ENCODE measurements at places on chromosomes 6 and 20. TPM values are rescaled to one million over a fixed set of nuclear protein-coding genes. Genes with fewer than 3 reads are reported as not detected.

DNA sequence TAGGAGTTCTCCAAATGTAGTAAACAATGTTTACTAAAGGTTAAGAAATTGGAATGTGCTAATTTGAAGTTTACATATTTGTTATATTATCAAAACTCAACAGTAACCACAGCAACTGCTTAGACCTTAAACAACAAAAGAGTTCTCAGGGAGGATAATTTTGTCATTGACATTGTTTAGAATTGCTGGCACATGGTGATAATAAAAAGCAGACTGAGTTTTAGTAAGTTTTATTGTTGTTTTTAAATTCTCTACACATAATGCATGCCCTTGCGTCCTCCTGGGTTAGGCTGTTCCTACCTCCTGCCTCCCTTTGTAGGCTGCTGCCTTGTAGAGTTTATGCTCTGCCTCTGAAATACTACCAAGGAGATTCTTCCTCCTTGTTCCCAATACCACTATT is 28.7 kb downstream of the LAMA4 start:
- no peak for DNase-seq

GRCh38 chr6:41642090-41642959 is 4.1 kb downstream of the MDFI start:
- DNase-seq = no peak

DNA sequence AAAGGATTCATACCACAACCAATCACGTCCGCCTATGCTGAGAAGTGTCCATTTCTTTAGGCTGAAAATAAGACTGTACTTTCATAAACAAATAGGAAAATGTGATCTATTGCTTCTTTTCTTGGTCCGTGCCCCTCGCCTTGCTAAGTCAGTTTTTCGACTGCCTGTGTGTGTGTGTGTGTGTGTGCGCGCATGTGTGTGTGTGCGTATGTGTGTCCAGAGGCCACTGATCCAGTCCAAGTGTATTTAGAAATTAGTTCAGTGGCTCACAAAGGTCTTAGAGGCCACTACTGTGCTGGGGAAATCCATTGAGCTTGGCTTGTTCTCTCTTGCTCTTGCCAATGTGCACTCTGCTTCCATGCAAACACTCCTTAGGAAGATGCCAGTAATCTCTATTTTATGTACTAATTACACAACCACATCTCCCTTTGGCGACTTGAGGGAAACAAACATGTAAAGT is 50.5 kb downstream of the SLC22A23 start:
- DNase-seq = no peak

GRCh38 chr6:54142889-54143519 is 31.8 kb downstream of the MLIP start:
- DNase-seq = no peak

- DNase-seq = no peak
These were observed 119.2 kb downstream of the ANKRD60 start for GRCh38 chr20:58109126-58109880.

DNA sequence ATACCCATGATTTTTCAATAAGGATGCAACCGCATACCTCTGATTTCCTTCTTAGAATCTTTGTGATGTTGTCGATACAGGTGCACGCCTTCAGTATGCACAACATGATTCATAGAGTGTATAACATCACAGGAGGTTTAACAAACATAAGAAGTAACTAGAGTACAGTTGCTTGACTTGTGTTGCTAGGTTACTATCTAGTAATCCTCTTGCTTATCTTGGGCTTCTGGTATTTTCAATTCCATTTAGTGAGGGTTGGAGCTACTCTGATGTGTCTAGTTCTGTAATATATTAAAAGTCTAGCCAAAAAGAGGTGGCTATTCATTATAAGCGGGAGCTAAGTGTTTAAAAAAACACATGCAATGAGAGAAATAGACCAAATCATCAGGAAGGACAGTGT is 85.5 kb upstream of the TENT5A start:
- DNase-seq = no peak

- no peak for DNase-seq
These were observed 50.1 kb upstream of the SMOC2 start for GRCh38 chr6:168390749-168391420.

DNA sequence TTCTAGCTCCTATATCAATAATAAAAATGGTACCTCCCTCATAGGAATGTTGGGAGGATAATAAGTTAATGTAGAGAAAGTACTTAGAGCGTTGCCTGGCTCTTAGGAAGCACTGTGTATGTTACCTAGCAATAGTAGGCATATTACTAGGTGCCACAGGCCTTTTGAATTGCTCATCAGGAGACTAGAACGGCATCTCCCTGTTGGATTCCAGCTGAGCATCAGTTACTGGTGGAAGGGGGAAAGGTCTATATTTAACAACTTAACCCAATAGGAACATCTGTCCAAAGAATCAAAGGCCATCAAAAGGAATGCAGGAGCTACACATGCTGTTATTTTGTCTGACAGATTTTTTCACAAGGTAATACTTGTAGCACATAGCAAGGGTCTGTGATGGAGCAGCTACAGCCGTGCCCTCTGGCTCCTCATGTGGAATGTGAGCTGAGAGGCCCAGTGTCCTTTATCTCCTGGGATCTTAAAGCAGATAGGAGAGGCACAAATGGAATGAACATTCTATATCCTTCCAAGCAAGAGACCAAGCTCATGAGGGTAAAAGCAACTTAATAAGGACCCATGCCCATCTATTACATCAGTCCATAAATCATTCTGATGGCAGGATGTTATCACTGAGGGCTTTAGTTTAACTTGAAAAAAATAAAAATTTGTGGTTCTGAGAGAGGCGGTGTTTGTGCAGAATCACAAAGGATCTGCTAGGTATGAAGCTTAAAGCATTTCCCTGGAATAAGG is 184.9 kb upstream of the LAMP5 start:
- DNase-seq = no peak

GRCh38 chr20:3407040-3407770 is at the start of gene DNAAF9:
Gene DNAAF9 (minus strand): TSS chr20:3407669. CDS start chr20:3407557, 112 bp downstream.
- DNase-seq = peak; percentile 75

GRCh38 chr6:126753606-126754005 is 364.9 kb upstream of the RSPO3 start:
- DNase-seq = no peak

GRCh38 chr20:24452498-24453127 is 16.8 kb upstream of the SYNDIG1 start:
- no peak for DNase-seq

DNA sequence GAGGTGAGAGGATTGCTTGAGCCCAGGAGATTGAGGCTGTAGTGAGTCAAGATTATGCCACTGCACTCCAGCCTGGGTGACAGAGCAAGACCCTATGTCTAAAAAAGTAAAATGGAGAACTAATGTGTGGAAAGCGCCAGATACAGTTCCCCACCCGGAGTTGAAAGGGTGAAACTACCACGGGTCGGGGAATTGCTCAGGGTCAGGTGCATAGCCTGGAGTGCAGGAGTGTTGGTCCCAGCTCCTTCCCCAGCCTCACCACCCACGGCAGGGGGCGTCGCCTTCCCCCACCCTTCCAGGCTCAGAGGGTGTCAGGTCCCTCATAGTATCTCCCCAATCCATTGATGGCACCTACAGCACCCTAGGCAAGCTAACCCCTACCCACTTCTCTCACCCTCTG is 26.1 kb downstream of the C20orf203 start:
- no peak for DNase-seq

DNA sequence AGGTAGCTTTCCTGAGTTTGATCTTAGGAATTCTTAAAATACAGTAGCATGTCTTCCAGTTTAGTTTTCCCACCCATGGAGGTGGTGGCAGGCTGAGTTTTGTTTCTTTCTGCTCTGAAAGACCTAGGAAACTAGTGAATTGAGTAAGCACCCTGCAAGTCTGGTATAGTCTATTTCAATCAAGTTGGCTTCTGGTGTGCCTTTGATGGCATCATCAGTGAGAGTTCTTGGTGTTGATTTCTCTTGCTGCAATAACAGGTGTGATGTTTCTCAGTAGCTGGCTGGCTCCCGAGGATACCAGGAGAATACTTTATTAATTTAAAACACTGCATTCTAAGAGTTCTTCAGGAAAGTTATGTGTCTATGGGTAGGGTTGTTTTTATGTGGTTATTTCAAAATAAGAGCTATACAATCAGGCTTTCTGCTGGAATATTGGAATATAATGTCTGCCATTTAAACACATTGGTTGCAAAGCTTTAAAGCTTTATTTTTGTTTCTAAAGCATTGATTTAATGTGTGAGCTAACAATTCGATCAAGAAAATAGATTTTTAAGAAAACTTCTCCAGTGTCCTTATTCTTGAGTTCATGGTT is 19.0 kb downstream of the VAPB start:
- DNase-seq = no peak

GRCh38 chr6:28771401-28772267 is 152.2 kb downstream of the TRIM27 start:
- DNase-seq = no peak

- DNase-seq = no peak
These were observed 4.3 kb downstream of the LAMP5 start for GRCh38 chr20:9518576-9519175.

GRCh38 chr20:63090682-63091571 is 84.2 kb upstream of the BHLHE23 start:
- no peak for DNase-seq

DNA sequence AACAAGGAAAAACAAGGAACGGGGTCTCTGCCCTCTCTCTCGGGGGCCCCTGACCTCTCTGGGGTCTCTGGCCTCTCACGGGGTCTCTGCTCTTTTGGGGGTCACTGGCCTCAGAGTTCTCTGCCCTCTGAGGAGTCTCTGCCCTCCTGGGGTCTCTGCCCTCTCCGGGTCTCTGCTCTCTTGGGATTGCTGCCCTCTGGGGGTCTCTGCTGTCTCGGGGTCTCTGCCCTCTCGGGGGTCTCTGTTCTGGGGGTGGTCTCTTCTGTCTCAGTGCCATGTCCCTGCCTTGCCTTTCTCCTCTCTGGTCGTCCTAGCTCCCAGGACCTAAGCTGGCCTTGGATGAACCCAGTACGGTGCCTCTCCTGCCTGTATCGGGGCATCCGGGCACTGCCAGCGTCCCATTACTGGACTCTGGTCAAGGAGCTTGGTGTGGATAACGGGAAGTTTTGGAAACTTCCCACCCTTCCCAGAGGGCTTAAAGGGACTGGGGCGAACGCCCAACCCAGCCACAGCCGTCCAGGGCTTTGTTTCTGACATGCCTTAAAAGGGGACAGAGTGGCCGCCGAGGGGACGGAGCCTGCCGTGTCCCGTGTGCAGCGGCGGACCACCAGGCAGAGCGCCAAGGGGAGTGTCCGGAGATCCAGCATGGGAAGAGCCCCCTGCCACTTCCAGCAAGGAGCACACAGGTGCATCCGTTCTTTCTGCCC is 24.7 kb upstream of the MRGBP start:
- peak; percentile 46 for DNase-seq

DNA sequence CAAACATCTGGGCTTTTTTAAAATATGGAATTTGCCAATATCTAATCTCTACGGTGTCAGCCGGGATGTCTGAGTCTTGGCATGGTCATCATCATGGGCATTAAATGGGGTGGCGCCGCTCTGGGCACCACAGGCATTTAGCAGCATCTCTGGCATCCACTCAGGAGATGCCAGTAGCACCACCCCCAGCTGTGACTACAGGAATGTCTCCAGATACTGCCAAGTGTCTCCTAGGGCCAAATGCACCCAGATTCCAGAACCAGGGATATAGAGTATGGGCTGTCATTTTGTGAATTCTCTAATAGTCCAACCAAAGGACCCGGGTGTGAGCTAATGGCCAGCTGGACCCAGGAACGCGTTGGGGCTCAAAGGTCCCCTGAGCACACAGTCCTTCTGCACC is 361.0 kb downstream of the TAF4 start:
- DNase-seq = no peak

DNA sequence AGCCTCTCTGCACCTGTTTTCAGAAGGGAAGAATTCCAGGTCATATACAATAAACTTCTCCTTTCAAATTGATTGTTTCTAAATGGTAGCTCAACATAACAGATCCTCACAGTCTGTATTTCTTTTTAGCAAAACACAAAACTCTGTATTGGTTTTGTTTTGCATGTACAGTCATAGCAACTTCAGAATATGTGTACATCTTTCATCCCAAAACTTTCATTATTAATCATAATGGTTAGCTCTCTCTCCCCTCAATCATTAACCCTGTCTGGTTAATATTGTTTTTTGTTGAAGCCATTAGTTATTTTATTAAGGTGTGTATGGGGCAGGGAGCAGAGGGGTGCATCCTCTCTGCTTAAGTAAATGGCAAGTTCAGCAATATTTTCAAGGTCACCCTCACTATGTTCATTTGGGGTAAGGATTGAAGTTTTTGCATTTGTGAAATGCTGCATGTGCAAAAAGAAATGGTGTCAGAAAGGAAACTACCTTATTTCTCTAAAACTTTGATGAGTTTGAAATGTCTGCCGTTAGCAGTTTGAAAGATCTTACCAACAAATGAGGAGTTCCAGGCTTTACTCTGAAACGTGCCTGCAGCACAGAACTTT is 136.8 kb upstream of the BTBD3 start:
- DNase-seq = no peak

GRCh38 chr6:148470606-148471465 is 128.2 kb downstream of the SASH1 start:
- no peak for DNase-seq

- DNase-seq = no peak
These were observed 242.8 kb upstream of the TCF21 start for GRCh38 chr6:133645966-133646740.

- no peak for DNase-seq
These were observed 146.2 kb upstream of the MLN start for GRCh38 chr6:33949877-33950435.

DNA sequence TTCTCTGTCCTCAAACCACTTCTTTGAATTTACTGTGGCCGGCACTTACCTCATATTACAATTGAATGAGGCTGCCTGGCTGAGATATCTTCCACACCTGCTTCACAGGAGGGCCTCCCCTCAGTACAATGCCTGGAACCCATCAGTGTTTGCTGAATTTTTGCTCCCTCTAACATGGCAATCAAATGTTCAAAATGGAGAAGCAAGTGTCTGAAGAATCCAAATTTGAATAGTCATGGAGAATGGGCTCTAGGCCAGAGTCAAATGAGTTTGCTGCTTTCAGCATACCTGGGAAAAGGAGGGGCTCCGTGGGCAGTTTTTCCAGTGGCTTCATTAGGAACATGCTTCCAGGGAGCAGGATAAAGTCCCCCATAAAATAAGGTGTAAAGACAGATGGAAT is 564.8 kb downstream of the UTRN start:
- DNase-seq = no peak

- no peak for DNase-seq
These were observed 84.1 kb downstream of the SMOC2 start for GRCh38 chr6:168525114-168525513.

Gene REM1
- 0.91 TPM for total RNA-seq

Gene GSTA3
- not detected for total RNA-seq

Gene GPR6
- total RNA-seq = not detected

Gene NKX2-2
- total RNA-seq = not detected

Gene PRICKLE4
- 0.80 TPM for total RNA-seq

Gene LCA5
- total RNA-seq = 2.7 TPM

Gene LPA
- not detected for total RNA-seq

Gene PDYN
- total RNA-seq = not detected

Gene VGLL2
- 108 TPM for total RNA-seq

Gene LBP
- 71.7 TPM for total RNA-seq

Gene GNL1
- total RNA-seq = 26.3 TPM

Gene ARFGEF2
- 21.3 TPM for total RNA-seq

Gene BMP6
- 1.5 TPM for total RNA-seq

Gene C2
- 5.5 TPM for total RNA-seq

Gene ENPP5
- 7.1 TPM for total RNA-seq

Gene ECT2L
- total RNA-seq = not detected

Gene ACSS1
- 16.8 TPM for total RNA-seq

Gene RNF144B
- 94.9 TPM for total RNA-seq

Gene DNAAF9
- 17.2 TPM for total RNA-seq

Gene STMND1
- not detected for total RNA-seq
